ENCODE measurements at places on chromosomes 5 and 9. TPM values are rescaled to one million over a fixed set of nuclear protein-coding genes. Genes with fewer than 3 reads are reported as not detected.
A peak's percentile ranks its signal among the peaks of the same experiment; 100 is the strongest.

RORB gene
- total RNA-seq = not detected

FUT7 gene
- not detected for total RNA-seq

NSUN2 gene
- 78.1 TPM for total RNA-seq

OSMR gene
- 27.9 TPM for total RNA-seq

SELENOP gene
- total RNA-seq = 5.3 TPM

IFNK gene
- not detected for total RNA-seq

GRCh38 chr5:14700478-14701436 lies 36.2 kb downstream of the OTULIN start:
- DNase-seq = no peak

DNA sequence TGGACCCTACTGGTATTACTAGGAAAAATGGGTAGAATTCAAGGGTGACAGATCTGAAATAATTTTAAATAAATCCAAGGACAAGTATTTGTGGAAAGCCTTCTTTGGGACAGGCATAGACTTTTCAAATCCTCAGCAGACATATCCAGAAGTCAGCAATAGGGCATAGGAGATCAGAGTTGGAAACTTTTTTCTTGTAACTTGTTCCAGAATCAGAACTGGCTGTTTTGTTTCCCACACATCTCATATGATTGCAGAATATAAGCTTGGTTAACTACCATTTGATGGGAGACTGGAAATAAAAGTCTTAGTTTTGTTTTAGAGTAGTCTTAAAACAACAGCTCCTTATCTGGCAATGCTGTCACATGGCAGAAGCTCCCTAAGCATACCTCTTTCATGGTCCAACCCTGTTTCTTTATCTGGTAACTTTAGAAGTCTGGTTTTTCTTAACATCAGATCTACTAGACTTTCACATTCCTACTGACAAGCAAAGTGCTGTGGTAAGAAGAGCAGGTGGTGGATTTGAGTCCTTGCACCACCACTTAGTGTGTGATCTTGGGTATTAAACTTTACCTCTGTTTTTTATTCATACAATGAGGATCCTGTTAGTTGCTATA lies 25.1 kb downstream of the XRCC4 start:
- DNase-seq = no peak

DNA sequence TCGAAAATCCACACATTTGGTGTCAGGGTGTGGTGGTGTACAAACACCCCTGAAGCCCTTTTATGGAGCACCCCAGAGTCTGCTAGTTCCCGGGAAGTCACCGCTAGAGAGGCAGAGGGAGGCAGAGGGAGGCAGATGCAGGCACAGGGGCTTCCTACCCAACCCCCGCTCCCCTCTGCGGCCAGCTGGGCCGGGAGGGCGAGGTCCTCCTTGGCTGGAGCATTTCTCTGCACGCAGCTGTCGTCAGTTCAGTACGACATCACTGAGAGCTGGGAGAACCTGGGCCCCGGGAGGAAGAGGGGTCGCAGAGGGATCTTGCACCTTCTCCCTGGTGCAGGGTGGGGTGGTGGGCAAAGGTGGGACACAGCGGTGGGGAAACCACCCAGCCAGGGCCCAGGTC lies 15.8 kb upstream of the UBAC1 start:
- DNase-seq = no peak

- no peak for DNase-seq
These were observed 48.7 kb upstream of the TUSC1 start for GRCh38 chr9:25726871-25727410.

GRCh38 chr5:93995126-93995621 lies 253.8 kb upstream of the POU5F2 start:
- peak; percentile 22 for DNase-seq

DNA sequence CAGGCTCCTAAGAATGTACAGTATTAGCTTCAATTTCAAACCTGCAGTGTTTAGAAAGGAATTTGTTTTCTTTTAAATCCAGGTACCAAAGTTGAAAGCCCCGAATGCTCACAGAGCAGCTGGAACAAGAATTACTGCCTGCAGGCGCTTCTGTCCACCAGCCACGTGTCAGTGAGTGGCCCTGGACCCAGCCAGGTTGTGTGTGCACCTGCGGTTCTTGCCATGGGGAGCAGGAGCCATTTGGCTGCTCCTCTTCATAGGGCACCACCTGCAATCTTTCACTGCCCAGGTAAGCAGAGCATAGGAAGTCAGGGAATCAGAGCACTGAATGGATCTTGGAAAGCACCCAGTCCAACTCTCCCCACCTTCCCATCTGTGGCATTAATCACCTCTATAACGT lies 79.5 kb upstream of the PIP5K1B start:
- DNase-seq = no peak

DNA sequence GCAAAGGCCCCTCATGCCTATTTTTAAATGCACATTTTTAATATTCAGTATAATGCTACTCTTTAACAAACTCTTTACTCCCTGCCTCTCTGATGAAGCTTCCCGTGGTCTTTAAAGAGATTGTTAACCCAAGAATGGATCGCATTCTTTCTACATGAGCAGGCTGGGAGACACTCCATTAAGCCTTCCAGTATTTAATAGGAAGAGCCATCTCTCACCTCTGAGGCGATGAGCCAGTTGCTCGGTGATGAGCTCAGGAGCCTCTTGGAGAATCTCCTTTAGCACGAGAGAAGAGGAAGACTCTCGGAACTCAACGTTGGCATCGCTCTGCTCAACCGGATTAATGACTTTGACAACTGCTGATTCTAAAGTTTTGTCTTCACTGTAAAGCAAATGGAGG lies 59.6 kb downstream of the PRUNE2 start:
- no peak for DNase-seq

- no peak for DNase-seq
These were observed 120.3 kb downstream of the INVS start for GRCh38 chr9:100219347-100219746.

DNA sequence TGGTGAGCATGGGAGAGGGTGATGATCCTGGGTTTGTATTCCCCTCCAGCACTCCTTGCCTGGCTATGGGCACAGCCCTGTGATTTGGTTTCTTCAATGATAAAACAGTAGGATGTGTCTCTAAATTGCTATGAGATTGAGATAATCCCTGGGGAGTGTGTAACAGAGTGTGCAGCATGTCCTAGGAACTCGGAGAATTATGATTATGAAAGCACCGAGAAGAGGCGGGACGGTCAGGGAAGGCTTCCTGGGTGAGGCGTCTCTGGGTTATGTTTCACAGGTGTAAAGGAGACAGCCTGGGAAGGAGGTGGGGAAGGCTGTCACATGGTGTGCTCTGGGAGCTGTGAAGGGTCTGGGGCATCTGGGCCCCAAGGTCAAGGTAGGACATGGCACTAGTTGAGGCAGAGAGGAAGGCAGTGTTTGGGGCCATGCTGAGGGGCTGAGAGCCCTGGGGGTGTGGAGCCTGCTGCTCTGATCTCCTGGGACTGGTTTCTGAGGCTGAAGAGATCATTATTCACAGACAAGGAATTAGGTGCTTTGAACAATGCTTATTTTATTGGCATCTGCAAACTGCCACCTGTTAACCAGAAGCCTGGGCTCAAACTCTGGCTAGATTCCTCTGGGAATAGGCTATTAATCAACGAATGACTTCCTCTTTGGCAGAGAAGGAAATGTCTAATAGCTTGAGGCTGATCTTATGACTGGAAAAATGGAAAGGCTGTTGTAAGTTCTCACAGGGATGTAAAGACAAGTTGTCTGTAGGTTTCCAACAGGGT lies 73.8 kb upstream of the IL12B start:
- peak; percentile 78 for DNase-seq

DNA sequence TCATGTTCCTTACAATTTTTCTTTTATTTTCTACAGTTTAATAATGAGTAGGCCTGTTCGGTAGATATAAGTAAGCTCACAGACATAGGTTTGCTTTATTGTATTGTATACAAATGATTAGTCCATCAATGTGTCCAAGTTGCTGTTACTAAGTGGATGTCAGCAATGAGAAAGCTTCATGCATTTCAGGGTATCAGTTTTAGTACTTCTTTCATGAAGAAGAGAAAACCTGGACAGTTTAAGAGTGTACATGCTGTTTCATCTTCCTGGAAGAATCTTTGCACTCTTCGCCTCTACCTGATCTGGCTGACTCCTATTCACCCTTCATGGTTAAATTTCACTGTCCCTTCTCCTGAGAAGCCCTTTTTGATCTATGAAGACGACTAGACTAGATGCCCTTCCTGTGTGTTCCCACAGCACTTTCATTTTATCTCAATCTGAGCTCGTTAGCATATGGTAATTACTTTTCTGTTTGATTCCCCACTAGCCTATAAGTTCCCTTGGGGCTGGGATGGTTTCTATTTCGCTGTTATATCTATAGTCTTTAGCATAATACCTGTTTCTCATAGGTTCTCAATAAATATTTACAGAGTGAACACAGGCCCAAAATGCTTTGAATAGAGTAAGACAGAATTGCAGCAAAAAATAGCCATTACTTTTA lies 70.7 kb downstream of the CETN3 start:
- no peak for DNase-seq

DNA sequence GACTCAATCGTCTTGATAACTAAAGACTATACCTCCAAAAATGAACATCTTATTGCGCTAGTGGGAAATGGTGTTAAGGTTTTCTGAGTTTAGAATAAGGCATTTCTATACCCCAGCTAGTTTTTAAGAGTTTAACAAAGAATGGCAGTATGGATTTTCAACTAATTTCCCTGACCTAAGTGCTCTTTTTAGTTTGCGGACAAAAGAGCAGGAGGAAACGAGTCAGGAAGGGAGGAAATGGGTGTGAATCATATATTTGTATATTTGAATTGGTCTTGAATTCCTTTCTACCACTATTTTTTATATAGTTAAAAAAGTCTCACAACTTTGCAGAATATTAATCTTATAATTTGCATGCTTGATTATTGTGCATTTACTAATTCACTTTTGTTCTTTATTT lies 516.3 kb upstream of the ZNF608 start:
- DNase-seq = no peak

DNA sequence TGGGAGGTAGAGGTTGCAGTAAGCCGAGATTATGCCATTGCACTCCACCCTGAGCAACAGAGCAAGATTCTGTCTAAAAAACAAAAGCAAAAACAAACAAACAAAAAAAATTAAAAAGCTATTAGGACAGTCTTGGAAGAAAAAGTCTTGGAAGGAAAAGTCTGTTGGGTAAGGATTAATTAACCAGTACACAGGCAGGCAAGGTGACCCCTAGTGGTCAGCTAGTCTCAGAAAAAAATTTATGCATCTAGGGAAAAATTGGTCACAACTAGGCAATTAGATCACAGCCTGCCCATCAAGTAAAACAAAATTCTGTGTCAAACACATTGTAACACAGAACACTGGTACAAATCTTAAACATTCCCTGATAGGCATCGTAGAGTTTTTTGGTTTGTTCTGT lies 6.7 kb upstream of the ANKRD18B start:
- peak; percentile 61 for DNase-seq

- DNase-seq = no peak
These were observed 12.9 kb downstream of the ANXA2R start for GRCh38 chr5:43027054-43027785.

- DNase-seq = no peak
These were observed 396.0 kb downstream of the LRRC70 start for GRCh38 chr5:62974623-62975022.

GRCh38 chr5:172383191-172383802 lies 71.0 kb downstream of the SH3PXD2B start:
- peak; percentile 67 for DNase-seq

DNA sequence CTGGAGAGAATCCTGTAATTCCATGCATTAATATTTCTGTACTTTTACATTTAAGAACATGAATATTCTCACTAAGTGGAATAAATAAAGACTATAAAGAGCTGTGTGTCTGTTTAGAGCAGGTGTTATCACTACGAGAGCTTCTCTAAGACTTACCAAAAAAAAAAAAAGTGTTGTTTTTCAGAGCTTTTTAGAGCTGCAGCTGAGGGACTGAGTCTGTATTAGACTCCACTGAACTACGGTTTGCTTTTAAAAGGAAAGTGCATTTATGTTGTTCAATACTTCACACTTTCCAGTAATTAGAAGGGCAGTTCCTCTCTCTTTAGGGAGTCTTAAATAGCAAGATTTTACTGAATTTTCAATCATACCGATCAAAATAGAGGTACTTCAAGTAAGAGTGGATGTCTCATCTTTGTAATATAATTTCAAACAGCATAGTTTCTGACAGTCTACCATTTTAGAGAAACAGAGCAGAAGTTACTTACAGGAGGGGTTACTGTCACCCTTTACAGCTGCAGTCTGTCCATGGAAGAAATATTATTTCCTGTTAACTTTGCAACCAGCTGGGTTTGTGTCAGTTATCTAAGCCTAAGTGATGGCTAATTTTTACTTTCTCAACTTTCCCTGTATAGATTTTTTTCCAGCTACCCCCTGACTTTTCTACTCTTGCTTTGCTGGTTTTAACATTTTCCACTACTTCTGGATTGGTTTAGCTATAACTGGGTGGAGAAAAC lies 2.4 kb downstream of the SYK start:
- no peak for DNase-seq
